Activated CD4-positive, alpha-beta T cell treated with anti-CD3 and anti-CD28 coated beads for 36 hours (primary cell): ENCODE measurements at places on chromosomes 16 and 17. TPM values are rescaled to one million over a fixed set of nuclear protein-coding genes. Genes with fewer than 3 reads are reported as not detected.

The CRYBA1 gene
- total RNA-seq = not detected

The SNTB2 gene
- 15.7 TPM for total RNA-seq

The SULT1A3 gene
- 17.4 TPM for total RNA-seq

The INCA1 gene
- 0.28 TPM for total RNA-seq

The TBX2 gene
- not detected for total RNA-seq

The LPCAT2 gene
- total RNA-seq = 0.37 TPM

The KRT40 gene
- total RNA-seq = not detected

The TBC1D3E gene
- total RNA-seq = not detected

The HSDL1 gene
- total RNA-seq = 11.4 TPM

The KCNJ12 gene
- total RNA-seq = not detected

The SLC13A2 gene
- total RNA-seq = not detected

DNA sequence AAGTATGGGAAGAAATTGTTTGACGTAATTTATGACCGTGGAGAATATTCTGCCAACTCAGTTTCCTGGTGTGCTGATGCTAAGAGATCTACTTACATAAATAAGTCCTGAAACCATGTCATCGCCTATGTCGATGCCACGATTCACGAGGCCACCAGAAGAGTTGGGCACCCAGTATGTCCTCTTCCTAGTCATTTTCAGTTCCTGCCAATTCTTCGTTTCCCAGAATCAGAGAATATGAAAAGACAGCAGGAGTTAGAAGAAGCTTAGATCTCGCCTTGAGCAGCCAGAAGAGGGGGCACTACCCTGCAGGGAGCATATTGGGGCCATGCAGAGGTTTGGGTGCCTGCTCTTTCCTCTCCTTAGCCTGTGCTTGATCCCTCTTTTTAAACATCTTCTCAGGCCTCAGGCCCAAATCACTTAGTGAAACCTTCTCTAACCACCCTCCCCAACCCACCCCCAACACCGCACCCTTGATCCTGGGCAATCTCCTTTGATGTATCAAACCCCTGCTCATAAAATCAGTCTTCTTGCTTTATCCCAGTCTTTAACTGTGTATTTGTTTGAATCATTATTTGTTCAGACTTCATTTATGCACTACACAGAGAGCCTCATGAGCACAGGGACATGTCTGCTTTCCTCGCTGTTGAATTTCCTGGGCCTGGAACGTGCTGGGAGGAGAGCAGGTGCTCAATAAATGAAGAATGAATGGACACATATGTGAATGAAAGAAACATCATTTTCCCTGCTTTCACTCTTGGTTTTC, 12.2 kb upstream of the LONP2 start:
- peak; percentile 72 for DNase-seq

DNA sequence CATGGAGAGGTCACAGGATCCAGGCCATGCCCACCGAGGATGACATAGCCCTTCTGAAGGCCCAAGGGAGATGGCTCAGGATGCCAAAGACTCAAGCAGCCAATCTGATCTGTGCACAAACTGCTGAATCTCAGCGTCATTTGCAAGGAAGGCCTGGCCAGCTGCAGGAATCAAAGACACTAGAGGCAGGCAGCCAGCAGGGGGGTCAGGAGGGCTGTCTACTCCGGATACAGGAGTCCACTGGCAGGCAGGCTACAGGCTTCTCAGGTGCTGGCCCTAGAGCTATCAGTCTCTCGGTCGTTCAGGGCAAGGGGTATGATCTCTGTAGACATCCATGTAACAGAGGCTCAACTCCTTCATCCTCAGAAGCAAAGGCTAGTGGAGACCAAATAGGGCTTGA, 1735.3 kb downstream of the TP53TG3F start:
- DNase-seq = no peak

DNA sequence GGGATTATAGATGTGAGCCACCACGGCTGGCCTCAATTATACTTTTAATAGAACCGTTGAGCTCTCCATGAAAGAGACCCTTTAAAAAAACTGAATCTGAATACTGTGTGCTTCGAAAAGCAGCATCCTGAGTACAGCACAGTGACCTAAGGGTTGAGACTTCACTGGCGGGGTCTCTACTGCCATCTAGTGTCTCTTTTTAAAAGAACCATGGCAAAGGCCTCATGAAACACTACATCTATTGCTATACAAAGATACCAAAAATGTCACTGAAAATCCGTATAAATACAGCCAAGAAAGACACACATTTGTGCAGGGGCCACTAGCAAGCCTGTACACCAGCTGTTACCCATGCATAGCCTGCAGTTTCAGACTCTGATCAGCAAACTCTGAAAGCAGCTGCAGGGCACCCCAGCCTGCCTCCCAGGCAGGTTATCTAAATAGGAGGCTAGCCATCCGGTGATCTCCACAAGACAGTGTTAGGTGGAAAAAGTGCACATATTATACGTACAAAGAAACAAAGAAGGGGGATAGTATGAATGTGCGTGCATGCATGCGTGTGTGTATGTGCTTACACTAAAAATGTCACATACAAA, 35.3 kb downstream of the NPLOC4 start:
- peak; percentile 48 for DNase-seq

DNA sequence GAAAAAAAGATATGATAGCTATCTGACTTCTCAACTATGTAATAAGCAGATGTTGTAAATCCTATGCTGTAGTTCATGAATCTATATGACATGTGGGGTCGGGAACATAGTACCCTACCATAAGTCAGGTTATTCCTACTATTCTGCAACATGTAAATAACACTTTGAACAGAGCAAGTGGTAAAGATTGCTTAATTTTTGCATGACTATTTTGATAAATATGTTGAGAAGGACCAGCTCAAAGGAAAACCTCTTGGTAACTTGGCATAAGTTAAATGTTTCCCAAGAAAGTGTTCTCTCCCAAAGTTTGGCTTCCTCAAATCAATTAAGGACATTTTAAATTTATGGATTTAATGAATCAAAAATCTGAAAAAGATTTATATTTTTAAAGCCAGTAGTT, 62.1 kb downstream of the ABHD15 start:
- DNase-seq = no peak

- DNase-seq = no peak
Measured at GRCh38 chr16:14252860-14253259, 181.7 kb downstream of the MRTFB start.

GRCh38 chr16:6828690-6829089, 504.0 kb upstream of the RBFOX1 start:
- no peak for DNase-seq

- no peak for DNase-seq
Measured at GRCh38 chr16:66265556-66266141, 100.8 kb upstream of the CDH5 start.

GRCh38 chr16:54098247-54098646, 188.3 kb downstream of the IRX3 start:
- no peak for DNase-seq

- DNase-seq = peak; percentile 44
Measured at GRCh38 chr17:83125515-83126274, 46.3 kb downstream of the METRNL start.

- DNase-seq = no peak
Measured at GRCh38 chr16:19901164-19901563, 16.5 kb upstream of the GPRC5B start.

DNA sequence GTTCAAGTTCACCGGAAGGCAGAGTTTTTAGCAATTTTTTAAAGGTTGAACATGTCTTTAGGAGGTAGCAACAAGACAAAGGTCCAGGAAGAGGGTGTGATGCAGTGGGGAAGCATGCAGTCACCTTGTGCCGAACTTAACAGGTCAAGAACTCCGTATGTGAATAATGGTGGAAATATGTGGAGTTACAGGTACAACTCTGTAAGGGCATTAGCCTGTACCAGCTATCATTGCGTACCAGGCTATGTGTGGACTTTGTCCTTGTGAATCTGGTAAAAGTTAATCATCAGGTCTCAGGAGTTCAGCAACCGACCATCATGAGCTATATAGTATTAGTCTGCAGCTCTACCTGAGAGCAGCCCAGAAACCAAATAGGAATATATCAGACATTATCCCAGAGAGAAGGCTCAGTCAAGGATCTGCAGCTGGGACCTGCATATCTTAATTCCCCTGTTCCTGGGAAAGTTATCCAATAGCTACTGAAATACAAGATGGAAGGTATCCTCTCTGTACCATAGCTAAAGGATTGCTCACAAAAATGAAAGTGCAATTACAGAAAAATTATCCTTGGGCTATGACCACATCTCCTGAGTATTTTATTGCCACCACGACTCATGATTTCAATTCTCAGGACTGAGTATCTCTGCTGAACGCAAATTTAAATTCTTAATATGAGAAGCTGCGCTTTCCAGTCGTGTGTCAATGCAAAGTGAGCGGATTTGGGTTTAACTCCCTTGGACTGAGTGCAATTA, 469.3 kb downstream of the CDH13 start:
- DNase-seq = no peak

DNA sequence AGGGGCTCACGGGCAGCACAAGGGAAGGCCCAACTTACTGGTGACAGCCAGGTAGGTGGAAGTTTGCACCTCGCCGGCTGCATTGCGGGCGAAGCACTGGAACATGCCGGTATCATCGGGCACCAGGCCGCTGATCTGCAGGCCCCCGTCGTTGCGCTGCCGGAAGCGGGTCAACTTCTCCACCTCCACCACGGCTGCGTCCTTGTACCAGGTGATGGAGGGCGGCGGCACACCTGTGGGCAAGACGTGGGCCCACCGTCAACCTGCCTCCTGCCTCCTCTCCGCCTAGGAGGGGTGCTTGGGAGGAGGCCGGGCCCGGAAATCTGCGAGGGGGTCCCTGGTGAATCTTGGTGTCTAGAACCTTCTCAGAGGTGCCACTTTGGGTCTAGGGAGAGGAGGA, 123.6 kb upstream of the CDC42EP4 start:
- no peak for DNase-seq

GRCh38 chr16:82653550-82654511, 27.1 kb downstream of the CDH13 start:
- peak; percentile 72 for DNase-seq

DNA sequence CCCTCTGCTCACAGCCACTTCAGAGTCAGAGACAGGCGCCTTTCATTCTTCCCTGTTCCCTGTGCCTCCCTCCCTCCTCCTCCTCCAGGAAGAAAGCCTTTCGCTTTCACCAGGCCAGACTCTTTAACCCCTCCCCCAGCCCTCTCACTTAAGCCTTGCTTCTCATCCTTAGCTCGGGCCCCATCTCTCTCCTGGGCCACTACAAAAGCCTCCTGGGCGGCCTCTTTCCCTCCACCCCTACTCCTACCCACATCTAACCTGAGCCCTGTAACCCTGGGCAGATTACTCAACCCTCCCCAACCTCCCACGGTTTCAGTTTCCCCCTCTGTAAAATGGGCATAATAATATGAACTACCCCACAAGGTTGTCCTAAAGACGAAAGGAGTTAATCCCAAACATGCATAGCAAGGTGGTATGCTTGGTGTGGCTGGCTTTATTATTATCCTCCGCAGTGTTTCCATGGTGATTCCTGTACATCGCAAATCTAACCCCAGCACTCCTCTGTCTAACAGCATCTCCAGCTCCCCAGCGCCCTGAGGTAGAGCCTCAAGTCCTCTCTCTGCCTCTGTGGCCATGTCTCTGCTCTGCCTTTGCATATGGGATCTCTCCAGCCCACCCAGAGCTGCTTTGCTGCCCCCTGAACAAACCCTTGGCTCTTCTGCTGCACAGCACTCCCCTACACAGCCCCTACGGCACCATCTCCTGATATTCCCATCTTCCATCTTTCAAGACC, 17.7 kb downstream of the PIMREG start:
- peak; percentile 51 for DNase-seq

GRCh38 chr16:89598199-89598598, 15.2 kb upstream of the DPEP1 start:
- DNase-seq = peak; percentile 40

- DNase-seq = peak; percentile 36
Measured at GRCh38 chr16:4316108-4316863, 419 bp downstream of the GLIS2 start.

DNA sequence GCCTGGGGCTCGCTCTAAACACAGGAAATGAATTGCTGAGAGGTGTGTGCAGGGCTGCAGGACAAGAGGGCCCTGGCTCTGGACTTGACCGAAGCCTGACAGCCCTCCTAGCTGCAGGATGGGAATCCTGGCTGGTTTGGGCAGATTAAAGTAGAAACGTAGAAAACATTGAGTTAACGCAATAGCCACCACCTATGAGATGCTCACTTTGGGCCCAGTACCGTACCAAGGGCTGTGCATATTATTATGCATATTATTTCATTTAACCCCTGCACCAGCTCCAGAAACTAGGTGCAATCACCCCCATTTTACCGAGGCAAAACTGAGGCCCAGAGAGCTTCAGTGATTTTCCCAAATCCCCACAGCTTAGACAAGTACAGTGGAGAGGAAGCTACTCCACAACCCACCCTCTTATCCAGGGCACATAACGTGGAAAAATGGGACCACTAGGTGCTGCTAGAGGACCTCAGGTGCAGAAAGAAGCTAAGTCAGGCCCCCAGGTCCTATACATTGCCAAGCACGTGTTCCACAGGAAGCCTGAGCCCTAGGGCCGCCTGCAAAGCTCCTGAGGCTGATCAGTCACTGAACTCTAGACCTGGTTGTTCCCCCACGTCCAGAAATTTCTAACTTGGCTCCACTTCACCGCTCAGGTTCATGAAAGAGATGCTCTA, 79.2 kb downstream of the MYH11 start:
- peak; percentile 44 for DNase-seq

DNA sequence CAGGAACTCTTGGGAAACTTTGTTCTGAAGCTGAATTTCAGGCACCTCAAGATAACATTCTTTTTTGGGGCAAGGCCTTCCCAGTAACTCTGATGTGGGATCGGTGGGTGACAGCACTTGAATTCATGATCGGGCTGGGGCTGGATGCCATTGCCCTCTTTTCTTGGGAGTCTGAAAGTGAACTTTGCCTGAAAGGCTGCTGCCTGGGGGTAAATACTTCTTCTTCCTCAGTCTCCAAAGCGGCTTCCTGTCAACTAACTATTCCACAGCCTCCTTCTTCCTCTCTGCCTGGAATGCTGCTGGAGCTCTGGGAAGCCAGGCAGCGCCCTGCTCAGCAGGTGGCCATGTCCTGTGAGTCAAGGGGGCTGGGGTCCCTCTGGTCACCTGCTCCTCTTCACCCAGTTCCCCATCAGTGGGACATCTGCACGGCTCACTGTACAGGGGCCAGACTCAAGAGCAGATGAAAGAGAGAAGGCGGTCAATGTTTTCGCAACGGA, 79.5 kb downstream of the WIPI1 start:
- DNase-seq = no peak

DNA sequence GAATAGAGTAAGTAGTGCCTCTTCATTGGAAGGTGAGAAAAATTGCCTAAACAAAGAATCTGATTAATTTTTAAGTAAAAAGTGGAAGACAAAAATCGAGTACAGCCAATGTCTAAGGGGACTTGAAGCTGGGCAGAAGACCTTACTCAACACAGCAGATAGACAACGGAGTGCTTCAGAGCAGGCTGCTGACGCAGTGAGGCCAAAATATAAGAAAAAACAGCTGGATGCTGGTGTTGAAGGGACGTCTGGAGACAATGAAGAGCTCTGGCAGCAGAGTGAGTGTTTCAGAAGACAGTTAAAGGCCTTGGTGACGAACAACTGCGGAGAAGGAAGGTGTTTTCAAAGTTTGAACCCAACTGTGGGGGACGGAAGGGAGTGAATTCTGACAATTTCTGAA, 169.8 kb downstream of the MRTFB start:
- no peak for DNase-seq

DNA sequence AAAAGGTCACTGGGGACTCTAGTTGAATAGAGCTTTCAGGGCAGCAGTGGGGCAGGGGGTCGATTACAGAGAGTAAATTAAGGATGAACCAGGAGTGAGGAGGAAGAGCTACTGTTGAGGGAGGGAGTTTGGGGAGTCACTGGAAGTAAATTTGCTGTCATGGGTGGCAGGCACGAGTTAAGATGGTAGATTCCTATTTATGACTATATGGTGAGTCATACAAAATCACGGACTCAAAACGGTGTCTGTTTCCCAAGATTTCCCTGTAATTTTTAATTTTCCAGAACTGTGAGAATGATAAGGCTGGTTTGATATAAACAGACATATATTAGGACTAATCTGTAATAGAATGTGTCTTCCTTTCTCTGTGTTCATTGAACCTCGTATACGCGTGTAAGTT, 287.6 kb upstream of the GOT2 start:
- DNase-seq = no peak
